ENCODE measurements at places on chromosomes 6 and 20.

GRCh38 chr6:128141932-128142331, 241.1 kb upstream of the THEMIS start:
- DNase-seq, result no peak

GRCh38 chr6:144265061-144265357, 20.1 kb upstream of the UTRN start:
- no peak for DNase-seq

GRCh38 chr6:28597217-28597835, 71.6 kb downstream of the GPX5 start:
- DNase-seq, result no peak

DNA sequence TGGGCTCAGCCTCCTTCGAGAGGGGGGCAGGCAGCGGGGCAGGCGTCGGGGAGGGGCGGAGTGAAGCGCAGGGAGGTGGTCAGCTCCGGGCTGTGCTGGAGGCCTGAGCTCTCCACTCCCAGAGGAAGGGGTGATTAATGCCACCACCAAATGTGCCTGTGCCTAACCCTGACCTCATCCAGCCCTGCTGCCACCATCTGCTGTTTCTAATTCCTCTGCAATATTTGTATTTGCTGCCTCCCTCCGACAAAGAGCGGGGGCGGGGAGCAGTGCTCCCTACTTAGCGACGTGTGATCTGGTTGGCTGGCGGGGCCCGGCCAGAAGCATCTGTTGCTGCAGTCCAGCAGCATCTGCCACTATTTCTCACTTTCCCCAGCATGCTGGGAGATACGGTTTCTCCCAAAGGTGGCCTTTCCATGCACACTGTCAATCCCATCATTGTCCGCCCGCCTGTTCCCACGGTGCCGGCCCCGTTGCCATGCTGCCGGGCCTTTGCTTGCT, 47.0 kb downstream of the DLL1 start:
- no peak for DNase-seq

DNA sequence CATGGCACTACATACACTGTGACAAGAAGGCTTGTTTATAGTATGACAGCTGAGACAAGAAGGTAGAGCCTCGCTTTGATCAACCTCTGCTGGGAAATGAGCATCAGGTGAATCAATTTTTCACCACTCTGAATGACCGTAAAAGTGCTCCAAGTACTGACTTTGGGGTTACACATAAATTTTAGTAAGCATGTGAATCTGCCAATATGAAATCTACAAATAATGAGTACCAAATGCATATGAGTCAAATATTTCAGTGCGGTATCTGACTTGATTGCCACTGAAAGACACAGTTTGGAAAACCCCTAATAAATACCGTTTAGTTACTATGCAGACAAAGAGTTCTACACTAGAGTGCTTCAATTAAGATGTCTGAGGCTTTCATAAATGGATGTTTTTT, 77.8 kb downstream of the ATG5 start:
- no peak for DNase-seq

GRCh38 chr6:12769556-12770256, 53.1 kb downstream of the PHACTR1 start:
- no peak for DNase-seq

DNA sequence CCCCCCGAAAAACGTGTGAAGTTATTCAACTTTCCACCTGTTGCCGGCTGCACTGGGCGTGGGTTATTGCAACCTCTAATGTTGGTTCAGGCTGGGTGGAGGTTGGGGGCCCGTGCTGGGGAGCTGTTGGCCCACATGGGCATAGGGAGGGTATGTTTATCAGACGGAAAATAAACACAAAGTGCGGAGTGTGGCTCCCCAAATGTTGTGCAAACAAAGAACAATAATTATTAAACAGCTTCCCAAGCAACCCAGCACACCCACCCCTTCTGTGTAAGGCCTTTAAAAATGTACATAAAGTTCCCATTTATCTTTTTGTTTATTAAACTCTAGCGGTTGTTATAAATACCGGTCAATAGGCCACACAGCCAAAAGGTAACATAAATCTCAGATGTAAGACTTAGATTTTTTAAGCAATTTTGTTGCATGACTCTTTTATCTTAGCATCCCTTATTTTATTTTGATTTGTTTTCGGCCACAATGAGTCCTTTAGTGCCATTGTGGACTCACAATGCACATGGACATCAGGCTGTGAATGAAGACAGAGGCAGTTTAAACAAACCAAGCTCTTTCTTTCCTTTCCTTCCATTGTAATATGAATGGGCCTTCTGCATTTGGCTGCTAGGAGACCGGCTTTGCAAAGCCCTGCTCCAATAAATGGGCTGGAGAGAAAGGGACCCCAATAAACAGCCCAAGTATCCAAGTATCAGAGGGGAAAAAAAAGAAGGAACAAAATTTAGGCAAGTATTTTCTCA, 6.9 kb upstream of the DLL1 start:
- no peak for DNase-seq

- DNase-seq, result no peak
Measured at GRCh38 chr6:150304429-150304828, 64.4 kb upstream of the IYD start.

DNA sequence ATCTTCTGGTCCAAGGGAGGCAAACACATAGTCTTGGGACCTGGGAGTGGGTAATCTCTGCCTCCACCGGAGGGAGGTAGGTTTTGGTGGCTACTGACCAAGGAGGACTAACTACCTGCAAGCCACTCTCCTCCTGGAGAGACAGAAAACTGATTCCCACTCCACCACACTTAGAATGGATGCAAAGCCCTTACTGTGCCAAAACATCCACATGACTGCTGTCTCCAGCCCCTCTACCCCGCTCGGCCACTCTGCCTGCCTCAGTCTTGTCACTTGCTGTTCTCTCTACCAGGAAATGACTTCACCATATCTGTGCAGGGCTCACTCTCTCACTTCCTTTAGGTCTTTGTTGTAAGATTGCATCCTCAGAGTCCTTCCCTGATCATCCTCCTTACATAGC, 129.5 kb upstream of the ARG1 start:
- no peak for DNase-seq

- DNase-seq, result no peak
Measured at GRCh38 chr20:37285664-37286374, 3.6 kb upstream of the MANBAL start.

DNA sequence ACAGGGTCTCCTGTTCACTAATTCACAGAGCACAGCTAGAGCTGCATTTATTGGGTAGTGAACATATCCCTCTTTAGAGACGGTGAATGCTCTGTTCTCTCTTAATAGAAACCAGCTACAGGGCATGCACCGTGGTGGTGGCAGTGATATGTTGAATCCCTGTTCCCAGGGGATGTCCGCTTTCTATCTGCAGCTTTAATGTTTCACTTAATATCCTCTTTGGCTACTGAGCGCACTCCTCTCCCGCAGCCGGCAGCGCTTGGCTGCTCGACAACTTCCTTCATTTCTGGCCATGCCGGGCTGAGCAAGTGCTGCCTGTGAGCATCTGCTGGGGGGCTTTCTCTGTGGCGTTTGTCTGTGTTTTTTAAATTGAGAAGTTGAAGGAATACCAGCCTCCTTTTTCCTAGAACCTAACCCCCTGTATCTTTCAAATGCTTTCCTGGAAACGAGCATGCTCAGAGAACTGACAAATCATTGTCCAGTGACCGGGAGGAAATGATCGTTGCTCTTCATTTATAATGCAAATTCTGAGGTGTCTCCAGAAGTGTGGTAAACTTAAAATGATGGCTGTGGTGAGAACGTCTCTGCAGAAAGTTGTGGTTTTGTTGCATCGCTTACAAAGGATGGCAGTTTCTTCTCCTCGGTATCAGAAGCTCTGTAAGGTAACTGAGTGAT, 297.9 kb downstream of the UTRN start:
- DNase-seq, result peak; percentile 30

DNA sequence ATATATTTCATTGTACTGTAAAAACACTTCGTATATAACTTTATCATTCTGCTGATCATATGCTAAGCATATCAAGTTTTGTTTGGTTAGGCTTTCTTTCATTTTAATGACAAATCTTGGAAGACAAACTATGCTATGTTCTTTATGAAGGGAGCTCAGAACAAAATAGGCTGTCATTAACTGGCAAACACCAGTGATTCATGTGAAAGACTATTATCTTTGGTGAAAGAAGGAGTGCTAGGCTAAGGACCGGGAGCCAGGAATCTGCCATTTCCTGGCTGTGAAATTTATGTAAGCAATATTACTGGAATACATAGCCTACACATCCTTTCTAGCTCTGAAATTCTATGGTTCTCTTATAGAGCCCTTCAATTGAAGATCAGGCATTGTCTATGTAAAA, 136.2 kb upstream of the CCN2 start:
- DNase-seq, result no peak

- no peak for DNase-seq
Measured at GRCh38 chr20:57261457-57262251, 4.8 kb downstream of the BMP7 start.

Data from stimulated activated naive B cell treated with anti-CD40 and anti-IgM and Interleukin-4, amounts not matched to agents 10 μg/mL and 1 μg/mL and 100 μg/mL, for 72 hours (primary cell).